ENCODE measurements at places on chromosomes 1 and 21.

GRCh38 chr1:74427681-74428080 lies 84.7 kb downstream of the LRRC53 start:
- DNase-seq, result no peak

GRCh38 chr1:96923753-96924152 lies 202.2 kb downstream of the PTBP2 start:
- DNase-seq, result no peak

GRCh38 chr1:232507571-232507970 lies 122.4 kb downstream of the SIPA1L2 start:
- DNase-seq, result no peak

GRCh38 chr21:32403201-32403777 lies 9.2 kb upstream of the EVA1C start:
- peak; percentile 76 for DNase-seq

GRCh38 chr21:42711667-42712066 lies 58.2 kb downstream of the PDE9A start:
- DNase-seq, result no peak

- peak; percentile 35 for DNase-seq
Observed at GRCh38 chr1:205210756-205211168, 740 bp downstream of the DSTYK start.

- peak; percentile 11 for DNase-seq
Observed at GRCh38 chr1:64663668-64664067, 81.2 kb upstream of the RAVER2 start.

DNA sequence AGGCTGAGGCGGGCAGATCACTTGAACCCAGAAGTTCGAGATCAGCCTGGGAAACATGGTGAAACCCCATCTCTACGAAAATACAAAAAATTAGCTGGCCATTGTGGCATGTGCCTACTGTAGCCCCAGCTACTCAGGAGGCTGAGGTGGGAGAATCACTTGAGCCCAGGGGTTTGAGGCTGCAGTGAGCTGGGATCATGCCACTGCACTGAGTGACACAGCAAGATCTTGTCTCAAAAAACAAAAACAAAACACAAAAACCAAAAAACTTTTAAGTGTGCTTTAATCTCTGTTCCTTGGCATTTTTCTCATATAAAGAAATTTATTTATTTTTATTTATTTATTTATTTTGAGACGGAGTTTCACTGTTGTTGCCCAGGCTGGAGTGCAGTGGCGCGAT lies 208.2 kb downstream of the URB2 start:
- DNase-seq, result no peak

DNA sequence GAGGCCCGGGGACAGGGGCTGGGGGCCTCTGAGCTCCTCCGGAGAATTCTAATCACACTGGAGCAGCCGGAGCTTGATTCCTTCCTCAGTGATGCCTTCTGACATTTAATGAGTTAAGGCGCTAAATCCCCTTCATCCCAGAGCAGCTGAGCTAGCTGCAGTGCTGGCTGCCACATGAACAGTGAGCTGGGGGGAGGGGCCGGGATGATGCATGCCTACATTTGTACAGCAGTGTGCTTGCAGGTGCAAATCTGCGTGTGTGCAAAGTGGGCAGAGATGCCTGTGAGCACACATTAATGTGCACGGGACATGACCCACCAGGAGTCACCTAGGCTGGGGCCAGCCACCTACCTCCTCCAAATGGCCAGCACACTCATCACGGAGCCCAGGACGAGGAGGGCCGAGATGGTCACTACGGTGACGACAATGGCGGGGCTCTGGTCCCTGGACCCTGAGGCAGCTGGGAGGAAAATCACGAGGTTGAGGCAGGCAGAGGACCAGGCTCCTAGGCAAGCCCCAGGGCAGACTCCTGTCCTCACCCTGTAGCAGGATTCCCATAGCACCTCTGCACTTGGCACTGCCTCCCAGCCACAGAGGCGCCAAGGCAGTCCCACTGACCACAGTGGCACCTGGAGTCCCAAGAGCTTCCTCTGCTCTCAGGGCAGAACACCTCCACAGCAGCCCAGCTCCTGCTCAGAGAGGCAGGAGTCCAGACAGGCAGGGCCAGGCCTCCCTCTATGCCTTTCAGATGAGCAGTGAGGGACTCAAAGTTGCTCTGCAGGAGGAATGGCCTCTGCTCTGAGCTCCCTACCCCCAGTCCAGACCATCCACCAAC lies 34.7 kb downstream of the CDCA8 start:
- no peak for DNase-seq

- DNase-seq, result no peak
Observed at GRCh38 chr1:3061981-3062615, 6.9 kb upstream of the PRDM16 start.

- DNase-seq, result no peak
Observed at GRCh38 chr1:162703708-162704107, 71.4 kb downstream of the DDR2 start.

DNA sequence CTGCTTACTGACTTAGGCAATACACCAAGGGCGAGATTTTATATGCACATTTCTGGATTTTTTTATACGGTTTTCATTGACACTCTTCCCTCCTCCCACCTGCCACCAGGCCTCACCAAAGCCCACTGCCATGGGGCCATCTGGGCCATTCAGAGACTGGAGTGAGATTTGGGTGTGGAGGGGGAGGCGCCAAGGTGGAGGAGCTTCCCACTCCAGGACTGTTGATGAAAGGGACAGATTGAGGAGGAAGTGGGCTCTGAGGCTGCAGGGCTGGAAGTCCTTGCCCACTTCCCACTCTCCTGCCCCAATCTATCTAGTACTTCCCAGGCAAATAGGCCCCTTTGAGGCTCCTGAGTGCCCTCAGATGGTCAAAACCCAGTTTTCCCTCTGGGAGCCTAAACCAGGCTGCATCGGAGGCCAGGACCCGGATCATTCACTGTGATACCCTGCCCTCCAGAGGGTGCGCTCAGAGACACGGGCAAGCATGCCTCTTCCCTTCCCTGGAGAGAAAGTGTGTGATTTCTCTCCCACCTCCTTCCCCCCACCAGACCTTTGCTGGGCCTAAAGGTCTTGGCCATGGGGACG lies 57.9 kb downstream of the LACTBL1 start:
- DNase-seq, result no peak

DNA sequence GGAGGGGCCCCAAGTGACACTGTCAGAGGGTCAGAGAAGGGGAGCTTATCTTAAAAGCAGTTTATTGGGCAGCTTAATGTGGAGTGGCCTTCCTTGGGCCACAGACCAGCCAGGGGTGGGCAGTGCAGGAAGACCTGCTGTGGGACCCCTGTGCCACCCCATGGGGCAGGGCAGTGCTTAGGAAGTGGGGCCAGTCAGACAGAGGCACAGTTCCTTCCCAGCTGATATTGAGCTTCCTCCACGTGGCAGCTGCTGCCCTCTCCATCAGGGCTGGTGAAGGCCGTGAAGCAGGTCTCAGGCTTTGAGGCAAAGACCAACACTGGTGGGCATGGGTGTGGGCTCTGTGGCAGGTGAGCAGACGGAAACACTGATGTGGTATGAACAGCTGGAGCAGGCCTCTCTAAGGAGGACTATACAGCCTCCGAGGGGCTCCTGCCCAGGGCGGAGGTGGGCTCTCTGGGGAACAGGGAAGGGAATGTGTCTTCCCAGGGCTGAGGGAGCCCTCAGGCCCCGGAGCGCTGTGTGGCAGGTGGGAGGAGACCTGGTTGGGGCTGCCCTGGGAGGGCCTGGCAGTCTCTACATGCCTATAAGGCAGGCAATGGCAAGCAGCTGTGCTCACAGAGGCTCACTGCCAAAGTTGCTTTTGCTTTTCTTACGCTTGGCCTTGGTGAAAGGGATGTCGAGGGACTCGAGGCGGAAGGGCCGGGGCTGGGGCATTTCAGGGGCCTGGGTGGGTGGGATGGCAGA lies 3.0 kb upstream of the DDOST start:
- no peak for DNase-seq

Measured in EH (cell line).